Mononuclear cell (primary cell): ENCODE measurements at places on chromosomes 13 and 19. TPM values are rescaled to one million over a fixed set of nuclear protein-coding genes. Genes with fewer than 3 reads are reported as not detected.

The ZFP14 gene
- total RNA-seq: 4.4 TPM

The CD70 gene
- total RNA-seq: 1.4 TPM

The ZNF700 gene
- 14.8 TPM for total RNA-seq

The TNNT1 gene
- total RNA-seq: 9.7 TPM

The LGI4 gene
- total RNA-seq: 0.31 TPM

The SHD gene
- total RNA-seq: 0.84 TPM

The ZNF493 gene
- 71.2 TPM for total RNA-seq

The S1PR5 gene
- total RNA-seq: 36.9 TPM
